ENCODE measurements at places on chromosomes 7 and 10. TPM values are rescaled to one million over a fixed set of nuclear protein-coding genes. Genes with fewer than 3 reads are reported as not detected.

The SPDYE2B gene
- polyA plus RNA-seq: not detected

The AZGP1 gene
- not detected for polyA plus RNA-seq

DNA sequence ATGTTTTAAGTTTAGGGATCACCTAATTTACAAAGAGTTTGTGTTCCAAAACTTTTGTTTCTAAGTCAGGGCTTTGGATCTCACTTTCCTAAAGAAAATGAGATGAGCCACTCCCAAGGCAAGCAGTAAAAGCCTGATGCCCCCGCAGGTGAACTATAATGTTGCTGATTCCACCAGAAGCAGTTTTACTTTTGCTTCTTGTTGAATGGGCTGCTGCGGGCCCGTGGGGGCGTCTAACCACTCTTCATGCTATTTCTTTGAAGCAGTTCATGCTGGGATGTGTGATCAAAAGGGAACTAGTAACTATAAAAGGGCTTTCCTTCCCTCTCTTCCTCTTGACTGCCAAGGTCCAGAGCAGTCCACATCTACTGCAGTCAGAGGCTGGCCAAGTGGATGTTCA lies 118.7 kb upstream of the NEBL start:
- no peak for DNase-seq

DNA sequence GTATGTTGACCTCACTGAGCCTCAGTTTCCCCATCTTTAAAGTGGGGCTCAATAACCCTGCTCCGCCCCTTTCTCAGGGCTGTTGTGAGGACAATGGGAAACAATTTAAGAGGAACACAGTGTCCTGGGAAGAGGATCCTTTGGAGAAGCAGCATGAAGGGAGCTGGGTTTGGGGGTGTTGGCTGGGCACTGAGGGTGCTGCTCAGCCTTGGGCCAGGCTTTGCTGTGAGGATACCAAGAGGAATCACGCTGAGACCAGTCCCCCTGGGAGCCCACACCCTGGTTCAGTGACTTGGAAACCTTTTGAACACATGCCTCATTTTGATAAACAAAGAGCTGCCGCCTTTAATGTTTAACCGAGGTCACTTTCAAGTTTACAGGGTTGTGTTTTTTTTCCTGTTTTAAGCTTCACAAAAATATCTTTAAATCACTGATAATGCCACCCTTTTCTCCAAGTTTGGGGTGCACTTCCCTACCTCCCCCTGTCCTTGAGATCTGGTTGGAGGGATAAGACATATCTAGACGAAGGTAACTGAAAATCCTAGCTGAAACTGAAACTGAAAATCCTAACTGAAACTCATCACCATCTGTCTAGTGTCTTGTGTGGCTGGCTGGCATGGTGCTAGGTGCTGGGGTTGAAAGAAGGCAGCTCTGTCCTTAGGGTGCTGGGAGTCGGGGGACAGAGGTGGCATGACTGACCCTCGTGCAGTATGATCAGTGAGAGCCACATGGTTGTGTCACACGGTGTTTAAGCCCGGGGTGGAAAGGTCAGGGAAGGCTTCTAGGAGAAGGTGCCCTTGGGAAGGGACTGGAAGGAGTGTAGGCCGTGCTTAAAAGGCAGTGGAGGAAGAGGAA lies 27.7 kb downstream of the ZNF775 start:
- peak; percentile 10 for DNase-seq

DNA sequence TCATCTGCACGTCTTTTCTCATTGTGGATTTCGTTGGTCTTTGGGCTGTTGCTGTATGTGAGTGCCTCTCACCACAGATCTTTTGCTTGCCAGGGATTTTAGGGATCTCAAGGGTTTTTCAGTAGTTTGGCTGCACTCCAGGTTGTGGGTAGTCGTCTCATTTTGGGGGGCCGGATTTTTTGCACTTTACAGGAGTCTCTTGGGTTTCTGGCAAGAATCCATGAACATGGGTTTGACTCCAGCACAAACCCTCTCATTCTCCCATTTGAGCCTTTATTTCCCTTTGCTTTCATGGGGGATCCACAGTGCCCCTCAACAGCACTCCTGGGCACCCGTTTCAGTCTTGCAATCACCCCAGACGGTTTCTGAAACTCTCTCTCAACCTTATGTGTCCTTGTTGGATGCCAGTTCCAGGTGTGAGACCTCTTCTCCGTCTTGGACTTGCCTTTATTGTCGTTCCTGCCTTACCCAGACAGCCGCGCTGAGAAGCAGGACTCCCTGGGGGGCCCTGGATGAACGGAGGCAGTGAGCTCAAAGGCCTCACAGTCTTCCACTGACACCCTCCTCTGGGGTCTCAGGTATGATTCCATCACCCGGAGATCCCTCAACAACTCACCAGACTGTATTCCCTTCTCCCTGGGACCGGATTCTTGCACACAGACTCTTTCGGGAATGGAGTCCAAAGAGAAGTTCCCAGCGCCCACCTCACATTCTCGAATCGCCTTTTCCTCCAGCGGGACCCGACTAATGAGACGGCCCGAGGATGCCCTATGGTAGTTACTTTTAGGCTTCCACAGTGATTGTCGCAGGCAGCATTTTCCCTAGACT lies 18.8 kb upstream of the ZNF273 start:
- DNase-seq: no peak

Data from IMR-90 (cell line).